ENCODE measurements at places on chromosomes 1 and 21. TPM values are rescaled to one million over a fixed set of nuclear protein-coding genes. Genes with fewer than 3 reads are reported as not detected.

Gene VWA5B1
- total RNA-seq, result not detected

Gene SFN
- 623 TPM for total RNA-seq

Gene H6PD
- 5.5 TPM for total RNA-seq

Gene UMODL1
- total RNA-seq, result not detected

Gene NR1I3
- total RNA-seq, result not detected

Gene VPS72
- 45.6 TPM for total RNA-seq

Measured in A549 treated with RU486 at 1 μM for 4 hours (cell line).